Erythroblast (primary cell): ENCODE measurements at places on chromosomes 13 and 19.

DNA sequence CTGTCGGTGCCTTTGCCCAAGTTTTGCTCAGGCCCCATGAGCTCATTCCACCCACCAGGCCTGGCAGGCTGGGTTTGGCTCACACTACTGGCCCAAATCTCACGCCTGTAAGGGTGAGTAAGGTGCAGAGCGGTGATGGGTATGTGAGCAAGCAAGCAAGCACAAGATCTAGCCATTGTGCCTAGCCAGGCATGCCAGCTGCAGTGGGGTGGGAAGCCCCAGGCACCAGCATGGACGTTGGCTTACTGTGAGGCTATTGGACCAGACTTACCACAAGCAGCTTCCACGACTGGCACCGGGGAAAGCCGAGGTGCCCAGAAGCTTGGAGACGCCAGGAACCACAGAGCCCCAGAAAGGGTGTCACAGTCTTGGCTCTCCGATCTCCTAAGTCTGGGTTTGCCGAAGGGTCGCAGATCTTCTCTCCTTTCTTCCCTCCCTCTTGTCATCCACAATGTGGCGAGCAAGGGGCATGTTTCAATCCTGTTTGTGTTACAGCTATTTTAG, 2659.4 kb upstream of the PCDH20 start:
- no peak for DNase-seq

GRCh38 chr19:48497728-48498594, 13.7 kb downstream of the LMTK3 start:
- DNase-seq = no peak

- no peak for DNase-seq
Observed at GRCh38 chr13:31504918-31505317, 234.4 kb upstream of the RXFP2 start.

DNA sequence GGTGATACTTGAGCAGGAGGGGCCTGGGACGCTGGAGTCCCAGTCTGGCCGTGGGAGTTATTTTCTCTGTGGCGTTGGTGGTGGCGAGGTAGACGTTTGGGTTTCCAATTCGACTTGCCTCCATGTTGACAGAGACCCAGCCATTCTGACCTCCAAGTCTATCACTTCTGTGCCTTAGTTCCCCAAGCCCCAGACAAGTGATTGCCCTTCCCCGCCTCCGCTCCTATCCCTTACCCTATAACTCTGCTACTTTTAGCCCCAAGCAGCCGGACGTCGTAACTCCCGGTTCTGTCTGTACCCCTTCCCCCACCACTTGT, 549 bp downstream of the TIMM50 start:
- peak; percentile 63 for DNase-seq

DNA sequence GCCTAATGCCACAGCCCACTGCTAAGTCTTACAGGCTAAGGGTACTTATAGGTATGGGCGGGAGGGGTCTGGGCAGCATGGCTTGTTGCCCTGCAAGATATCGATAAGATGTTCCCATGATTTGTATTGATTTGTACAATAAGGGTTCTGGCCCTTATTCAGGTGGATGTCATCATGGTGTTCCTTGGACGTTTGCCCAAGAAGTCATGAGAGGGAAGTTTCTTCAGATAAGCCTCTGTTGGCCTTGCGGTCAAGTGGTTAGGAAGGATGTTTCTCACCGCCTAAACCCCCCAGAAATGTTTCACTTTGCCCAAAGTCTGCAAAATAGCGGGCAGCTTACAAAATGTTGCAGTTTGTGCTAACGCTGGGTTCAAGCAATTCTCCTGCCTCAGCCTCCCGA, 7.3 kb downstream of the PARP4 start:
- DNase-seq = peak; percentile 48

- DNase-seq = no peak
Observed at GRCh38 chr19:4581666-4582553, 22.4 kb upstream of the SEMA6B start.

DNA sequence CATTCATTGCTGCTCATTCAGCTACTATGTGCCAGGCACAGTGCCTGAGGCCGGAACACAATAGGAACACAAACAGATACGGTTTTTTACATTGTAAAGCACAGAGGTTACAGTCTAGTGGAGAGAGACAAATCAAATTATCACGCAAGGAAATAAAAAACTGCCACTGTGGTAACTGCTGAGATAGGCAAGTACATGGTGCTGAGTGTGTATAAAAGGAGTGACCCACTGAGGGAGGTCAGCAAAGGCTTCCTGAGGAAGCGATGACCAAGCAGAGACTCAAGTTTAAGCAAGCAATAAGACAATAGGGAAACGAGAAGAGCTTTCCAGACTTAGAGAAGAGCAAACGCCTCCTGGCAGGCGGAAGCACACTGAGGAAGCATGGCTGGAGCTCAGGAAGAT, 56.4 kb downstream of the NUFIP1 start:
- DNase-seq = no peak

DNA sequence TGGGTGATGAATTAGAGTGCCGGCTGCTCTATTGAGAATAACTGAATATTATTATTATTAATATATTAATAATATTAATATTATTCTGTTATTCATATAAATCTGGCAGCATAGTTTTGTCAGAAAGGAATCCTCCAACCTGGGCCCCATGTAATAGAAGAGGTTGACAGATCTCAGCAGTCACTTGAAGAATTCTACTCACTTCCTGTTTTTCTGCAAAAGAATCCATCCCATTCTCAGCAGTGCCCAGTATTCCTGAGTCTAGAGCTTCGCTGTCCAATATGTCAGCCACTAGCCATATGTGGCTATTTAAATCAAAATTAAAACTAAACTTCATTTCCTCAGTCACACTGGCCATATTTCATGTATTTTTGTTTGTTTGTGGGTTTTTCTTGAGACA, 72.4 kb upstream of the USPL1 start:
- DNase-seq = no peak

- no peak for DNase-seq
Observed at GRCh38 chr13:106286811-106287210, 248.7 kb downstream of the EFNB2 start.

DNA sequence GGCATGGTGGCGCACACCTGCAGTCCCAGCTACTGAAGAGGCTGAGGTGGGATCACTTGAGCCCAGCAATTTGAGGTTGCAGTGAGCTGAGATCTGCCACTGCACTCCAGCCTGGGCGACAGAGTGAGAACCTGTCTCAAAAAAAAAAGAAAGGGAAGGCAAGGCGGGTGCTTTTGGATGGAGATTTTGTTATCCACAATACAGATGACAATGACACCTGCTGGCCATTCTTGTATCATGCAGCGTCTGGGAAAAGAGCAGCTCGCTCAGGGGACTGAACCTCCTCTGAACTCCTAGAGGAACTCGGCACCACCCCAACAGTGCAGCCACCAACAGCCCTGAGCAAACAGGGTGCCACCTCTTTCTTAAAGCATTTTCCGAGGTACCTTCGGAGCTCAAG, 22.8 kb downstream of the HAUS8 start:
- peak; percentile 19 for DNase-seq

DNA sequence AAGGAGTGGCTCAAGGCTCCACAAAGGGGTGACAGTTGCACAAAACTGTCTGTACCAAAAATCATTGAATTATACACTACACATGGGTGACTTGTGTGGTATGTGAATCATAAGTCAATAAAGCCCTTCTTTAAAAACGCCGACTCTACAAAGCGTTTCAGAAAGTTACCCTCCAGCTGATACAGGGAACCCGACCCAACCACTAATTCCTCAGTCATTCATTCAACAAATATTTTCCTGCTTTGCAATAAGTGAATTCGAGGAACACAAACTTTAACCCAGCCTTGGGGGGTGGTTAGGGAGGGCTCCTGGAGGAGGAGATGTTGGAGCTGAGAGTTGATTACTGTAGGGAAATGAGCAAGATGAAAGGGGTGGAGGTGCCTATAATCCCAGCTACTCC, 32.0 kb downstream of the LTBP4 start:
- DNase-seq = no peak

GRCh38 chr13:110923777-110924638, 9.1 kb upstream of the ANKRD10 start:
- DNase-seq = no peak

- no peak for DNase-seq
Observed at GRCh38 chr13:40319699-40320579, 346.5 kb downstream of the FOXO1 start.

DNA sequence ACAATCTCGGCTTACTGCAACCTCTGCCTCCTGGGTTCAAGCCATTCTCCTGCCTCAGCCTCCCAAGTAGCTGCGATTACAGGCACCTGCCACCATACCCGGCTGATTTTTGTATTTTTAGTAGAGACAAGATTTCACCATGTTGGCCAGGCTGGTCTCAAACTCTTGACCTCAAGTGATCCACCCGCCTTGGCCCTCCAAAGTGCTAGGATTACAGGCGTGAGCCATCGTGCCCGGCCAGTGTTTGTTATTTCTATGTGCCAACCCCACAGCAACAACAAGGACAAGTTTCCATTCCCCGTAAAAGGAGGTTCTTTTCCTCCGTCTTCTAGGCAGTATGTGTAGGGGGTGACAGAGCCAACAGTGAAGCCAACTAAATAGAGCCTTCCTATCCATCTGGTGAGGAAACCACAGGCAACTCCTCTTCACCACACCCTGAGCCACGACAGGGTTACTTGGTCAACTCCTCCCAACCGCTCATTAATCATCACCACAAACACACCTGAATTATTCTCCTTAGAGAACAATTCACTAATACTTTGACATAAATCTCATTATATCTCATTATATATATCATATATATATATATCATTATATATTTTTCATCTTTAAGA, 25.5 kb downstream of the FOXO1 start:
- no peak for DNase-seq

DNA sequence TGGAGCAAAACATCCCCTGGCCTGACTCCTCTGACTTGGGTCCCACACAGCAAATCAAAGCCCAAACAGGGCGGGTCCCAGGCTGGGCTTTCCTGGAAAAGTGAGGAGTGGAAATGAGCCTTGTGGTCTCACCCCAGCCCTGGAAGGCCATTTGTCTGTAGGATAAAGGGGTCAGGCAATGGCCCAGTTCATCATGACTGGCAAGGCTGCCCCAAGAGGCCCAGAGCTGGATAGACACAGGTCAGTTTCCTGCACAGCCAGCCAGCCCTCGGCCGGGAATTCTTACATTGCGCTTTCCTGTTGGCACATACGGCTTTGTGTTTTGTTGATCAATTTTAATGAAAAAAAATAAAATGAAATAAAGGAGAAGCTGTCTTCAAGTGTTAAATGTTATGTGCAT, 174.3 kb downstream of the TSHZ3 start:
- no peak for DNase-seq

GRCh38 chr13:101829484-101829883, 377.0 kb downstream of the ITGBL1 start:
- no peak for DNase-seq

DNA sequence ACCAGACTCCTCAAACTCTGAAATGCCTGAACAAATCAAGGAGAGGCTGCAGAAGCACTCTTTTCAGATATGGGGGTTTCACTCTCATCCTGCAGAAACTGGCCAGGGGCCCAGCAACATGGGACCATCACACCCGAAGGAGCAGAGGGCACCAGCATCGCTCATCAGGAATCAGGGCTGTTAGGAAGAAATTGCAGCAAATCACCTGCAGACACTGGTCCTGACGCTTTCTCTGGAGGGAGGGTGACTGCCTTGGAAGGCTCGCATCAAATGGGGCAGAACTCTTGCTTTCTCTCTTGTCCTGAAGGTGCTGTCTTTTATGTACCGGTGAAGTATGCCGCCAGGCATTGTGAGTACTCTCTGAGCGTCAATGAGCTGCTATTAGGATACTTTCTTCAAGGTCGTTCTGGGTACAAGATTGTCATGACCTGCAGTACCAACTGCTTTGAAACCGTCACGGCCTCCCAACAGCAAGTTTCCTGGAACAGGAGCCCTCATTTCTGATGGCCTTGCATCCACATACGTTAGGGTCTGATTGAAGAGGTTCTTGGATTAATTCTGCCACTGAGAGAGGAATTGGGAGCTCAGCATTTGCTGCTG, 155.7 kb upstream of the SOX1 start:
- no peak for DNase-seq

DNA sequence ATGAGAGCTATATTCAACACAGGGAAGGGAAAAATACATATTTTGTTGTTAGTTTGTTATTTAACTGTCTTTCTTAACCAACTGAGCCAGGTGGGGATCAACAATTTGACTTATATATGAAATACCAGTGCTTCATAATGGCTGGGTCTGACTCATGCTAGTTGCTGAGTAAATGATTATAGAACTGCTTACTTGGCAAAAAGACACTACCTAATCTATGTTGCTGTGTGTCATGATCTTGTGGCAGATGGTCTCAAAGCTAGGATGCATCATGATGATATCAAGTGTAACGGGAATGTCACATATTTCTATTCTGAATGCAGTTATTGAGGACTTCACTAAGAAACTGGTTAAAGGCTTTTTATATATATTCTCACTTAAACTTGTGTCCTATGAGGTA, 727.4 kb upstream of the SLITRK1 start:
- no peak for DNase-seq

GRCh38 chr13:48370815-48371214, 42.1 kb downstream of the LPAR6 start:
- DNase-seq = no peak

DNA sequence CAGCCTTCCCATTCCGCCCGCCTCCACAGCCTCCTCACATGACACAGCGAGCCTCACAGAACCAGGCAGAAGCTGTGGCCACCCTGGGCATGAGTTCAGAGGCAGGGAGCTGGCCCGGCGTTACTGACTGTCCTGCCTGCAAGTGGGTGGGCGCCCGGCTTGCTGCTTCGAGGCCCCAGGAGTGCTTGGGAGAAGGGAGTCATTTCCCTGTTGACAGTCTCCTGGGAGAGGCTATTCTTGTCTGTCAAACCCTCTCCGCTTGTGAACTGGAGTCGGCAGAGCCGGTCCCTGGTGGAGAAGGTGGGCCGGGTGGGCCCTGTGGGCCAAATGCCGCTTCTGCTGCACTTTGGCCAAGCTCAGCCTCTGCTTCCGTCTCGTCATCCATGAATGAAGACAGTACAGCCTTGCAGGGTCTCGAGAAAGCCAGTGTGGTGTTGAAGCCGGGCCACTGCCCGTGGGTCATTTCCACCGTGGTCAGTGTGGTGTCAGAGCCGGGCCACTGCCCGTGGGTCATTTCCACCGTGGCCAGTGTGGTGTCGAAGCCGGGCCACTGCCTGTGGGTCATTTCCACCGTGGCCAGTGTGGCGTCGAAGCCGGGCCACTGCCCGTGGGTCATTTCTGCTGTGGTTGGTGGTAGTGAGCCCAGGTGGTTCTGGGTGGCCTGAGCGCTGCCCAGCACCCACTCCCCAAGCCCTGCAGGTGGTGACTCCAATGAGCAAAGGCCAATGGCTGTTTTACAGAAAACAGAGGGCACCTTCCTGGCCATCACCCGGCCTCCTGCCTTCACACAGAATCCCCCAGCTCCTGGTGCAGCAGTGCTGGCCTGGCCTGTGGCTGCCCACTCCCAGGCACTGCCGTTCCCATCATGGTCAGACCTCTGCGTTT, 13.5 kb upstream of the F7 start:
- DNase-seq = no peak

GRCh38 chr19:13241231-13242104, 91.3 kb downstream of the IER2 start:
- DNase-seq = no peak
